ENCODE measurements at places on chromosomes 12 and 14.

DNA sequence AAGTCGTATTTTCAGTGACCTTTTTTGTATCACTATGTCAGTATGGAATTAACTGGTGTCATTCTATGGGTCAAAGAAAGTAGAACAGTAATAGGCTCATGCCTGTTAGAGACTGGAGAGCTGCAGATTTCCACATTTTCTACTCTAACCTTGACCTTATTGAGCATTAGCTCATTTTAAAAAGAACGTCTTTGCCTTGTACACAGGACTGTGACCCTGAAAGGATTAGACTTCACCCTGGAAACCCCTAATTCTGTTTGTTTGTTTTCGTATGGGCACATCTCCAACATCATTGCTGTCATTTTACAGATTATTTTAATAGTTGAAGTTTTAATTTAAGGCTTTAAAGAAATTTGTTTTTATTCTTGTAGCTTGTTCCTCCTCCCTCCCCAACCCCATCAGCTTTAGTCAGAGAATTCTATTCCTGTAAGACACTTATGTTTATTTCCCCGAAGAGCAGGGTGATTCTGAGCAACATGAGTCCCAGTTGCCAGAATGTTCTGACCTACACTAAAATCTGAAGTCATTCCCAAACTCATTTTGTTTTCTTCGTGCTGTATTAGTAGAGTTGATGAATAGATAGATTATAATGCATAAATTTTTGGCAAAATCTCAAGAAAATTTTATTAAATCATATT lies 451.3 kb downstream of the FOXG1 start:
- DNase-seq = no peak

DNA sequence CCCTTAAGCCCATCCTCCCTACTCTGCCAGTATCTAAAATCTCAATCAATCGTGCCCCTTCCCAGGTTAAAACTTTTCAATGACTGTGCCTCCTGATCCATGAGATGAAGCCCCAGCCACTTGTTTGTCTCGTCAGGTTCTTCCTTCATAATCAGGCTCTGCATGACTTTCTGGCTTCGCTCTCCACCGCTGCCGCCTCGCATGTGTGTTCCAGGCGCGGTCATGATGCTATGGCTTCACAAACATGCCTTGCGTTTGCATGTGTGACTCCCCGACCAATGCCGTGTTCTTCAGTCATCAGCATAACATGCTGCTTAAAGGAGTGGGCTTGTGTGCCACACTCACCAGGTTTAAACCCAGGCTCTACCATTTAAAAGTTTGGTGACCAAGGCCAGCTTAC lies 5.0 kb upstream of the C1RL start:
- DNase-seq = no peak

GRCh38 chr14:55730592-55731310 lies 150.7 kb downstream of the KTN1 start:
- no peak for DNase-seq

DNA sequence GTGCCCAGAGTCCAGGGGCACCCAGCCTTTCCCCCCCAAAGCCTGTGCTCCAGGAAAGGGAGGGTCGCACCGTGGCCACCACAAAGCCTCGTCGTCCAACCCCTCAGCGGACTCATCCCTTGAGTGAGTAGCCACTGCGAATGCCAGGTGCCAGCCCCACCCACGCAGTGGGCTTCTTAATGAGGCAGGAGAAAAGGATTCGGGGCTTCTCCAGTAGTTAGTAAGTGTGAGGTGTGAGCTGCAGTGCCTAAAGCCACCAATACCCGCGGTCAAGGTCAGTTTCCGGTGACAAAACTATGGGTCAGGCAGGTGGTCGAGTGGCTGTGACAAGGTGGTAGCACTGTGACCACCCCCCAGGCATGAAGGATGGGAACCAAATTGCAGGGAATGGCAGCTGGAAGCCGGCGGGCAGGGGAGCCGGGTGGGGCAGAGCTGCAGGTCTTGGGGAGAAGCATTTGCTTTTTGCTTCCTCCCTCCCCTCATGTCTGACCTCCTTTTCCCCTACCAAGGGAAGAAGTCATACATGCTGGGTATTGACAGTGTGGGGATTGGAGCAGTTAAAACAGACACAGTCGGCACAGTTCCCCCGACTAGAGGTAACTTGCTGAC lies 8.0 kb downstream of the RAN start:
- no peak for DNase-seq

GRCh38 chr12:51744235-51744634 lies 104.3 kb downstream of the FIGNL2 start:
- DNase-seq = no peak

DNA sequence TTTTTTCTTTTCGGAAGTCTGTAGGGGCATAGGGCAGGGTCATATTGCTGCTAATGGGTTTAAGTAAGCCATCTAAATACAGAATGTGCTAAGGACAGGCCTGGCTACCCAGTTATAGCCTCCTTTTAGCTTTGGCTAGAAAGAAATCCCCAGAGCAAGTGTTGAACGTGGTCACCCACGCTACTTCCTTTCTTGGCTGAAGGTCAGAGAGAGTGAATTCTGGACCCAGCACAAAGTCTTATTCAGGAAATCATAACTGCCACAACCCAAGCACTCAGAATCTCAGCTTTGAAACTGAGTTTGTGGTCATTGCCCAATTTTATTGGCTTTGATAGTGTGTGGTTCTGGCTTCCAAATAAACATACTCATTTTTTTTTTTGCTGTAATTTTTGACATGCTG lies 542.1 kb upstream of the ATP2B1 start:
- no peak for DNase-seq

GRCh38 chr14:31930493-31931240 lies 146.4 kb upstream of the ARHGAP5 start:
- DNase-seq = no peak

- no peak for DNase-seq
Measured at GRCh38 chr14:57057803-57058202, 210.9 kb downstream of the EXOC5 start.

- no peak for DNase-seq
Measured at GRCh38 chr12:52119398-52120254, 40.1 kb downstream of the SMIM41 start.

DNA sequence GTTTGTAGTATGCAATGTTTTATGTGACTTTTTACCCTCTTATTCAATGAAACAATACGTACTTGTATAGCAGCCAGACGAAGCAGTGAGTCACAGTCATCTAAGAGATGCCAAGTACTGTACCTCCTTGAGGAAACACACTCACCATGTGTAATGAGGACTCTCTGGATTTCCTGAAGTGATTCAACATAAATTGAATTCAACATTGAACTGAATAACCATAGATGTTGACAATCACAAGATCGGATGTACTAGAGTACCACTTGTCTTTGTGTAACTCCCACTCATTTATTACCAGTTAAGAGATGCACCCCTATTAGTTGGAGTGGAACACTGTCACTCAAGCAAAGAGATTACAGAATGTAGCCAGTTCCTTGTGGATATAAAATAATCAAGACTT lies 175.2 kb upstream of the HMGA2 start:
- DNase-seq = peak; percentile 87

DNA sequence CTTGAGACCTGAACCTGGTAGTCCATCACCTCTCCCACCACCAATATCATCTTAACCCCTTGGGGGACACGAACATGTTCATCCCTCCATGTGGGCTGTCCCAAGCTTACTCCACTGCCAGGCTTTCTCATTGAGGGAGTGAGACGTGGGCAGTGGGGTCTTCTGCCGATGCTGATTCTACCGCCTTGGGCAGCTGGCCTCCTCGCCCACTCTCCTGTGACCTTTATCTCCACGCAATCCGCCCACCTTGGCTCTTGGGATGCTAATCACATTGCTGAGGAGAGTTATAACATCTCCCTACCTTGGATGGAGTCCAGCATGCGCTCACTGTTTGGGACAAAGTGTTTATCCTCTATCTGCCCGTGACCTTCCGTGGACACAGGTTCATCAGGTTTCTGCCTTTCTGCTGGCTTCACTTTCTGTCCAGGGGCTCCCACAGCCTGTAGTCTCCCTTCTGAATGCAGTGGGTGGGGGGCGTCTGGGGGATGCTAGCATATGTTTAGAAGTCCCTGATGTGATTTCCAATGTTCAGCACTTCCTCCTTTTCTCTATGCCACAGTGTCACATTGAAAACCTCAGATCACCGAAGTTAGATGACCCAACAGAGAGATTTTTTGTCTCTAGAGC lies 53.2 kb upstream of the ESRRB start:
- DNase-seq = no peak

- DNase-seq = no peak
Measured at GRCh38 chr12:130026608-130027176, 122.9 kb upstream of the TMEM132D start.

DNA sequence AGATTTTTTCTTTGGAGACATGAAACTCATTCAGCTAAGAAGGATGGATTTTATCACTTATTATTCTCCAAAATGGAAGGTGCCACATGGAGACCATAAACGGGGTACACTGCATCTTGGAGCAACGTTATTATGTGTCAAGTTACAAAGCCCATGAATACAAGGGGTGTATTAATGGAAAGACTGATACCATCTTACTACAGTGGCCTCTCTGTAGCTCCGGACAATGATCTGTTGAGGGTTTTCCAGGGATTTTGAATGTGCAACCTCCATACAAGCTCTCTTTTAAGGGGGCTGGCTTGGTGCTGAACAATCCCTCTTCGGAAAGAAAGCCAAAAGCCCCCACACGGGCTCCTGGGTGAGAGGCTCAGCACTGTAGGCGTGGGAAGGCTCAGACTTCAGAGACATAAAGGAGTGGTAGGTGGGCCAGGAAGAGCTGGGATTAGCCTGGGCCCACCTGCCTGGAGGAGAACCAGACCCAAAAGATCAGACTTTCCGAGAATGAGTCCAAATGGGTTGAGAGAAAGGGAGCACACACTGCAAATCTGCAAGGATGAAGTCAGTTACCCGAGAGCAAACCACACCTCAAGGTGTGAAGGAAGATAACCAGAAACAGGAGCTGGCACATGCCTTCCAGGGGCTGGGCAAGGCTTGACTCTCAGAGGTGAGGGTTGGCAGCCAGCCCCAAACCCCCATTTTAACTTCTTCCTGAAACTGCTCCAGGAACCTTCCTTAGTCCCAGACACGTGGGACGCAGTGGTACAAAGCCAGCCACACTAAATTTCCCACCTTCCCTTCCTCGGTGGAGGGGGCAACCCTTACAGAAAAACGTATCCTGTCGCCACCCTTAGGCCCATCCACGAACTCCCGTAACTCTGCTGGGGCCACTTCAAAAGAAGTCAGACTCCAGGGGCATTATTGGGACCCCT lies 1.5 kb downstream of the VPS37B start:
- no peak for DNase-seq

DNA sequence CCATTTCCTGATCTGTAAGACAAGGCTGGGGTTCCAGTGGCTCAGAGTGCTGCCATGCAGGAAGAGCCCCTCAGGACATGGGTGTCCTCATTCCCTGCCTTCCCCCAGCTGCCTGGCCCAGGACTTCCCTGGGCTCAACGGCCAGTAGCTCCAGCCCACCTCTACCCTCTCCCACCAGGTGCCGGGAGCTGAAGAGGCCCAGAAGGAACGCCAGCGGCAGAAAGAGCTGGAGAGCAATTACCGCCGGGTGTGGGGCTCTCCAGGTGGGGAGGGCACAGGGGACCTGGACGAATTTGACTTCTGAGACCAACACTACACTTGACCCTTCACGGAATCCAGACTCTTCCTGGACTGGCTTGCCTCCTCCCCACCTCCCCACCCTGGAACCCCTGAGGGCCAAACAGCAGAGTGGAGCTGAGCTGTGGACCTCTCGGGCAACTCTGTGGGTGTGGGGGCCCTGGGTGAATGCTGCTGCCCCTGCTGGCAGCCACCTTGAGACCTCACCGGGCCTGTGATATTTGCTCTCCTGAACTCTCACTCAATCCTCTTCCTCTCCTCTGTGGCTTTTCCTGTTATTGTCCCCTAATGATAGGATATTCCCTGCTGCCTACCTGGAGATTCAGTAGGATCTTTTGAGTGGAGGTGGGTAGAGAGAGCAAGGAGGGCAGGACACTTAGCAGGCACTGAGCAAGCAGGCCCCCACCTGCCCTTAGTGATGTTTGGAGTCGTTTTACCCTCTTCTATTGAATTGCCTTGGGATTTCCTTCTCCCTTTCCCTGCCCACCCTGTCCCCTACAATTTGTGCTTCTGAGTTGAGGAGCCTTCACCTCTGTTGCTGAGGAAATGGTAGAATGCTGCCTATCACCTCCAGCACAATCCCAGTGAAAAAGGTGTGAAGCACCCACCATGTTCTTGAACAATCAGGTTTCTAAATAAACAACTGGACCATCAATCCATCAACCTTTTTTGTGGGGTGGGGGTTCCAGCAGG lies 17.6 kb downstream of the AGAP2 start:
- DNase-seq = no peak

GRCh38 chr12:68506619-68507018 lies 104.1 kb upstream of the RAP1B start:
- DNase-seq = no peak

- no peak for DNase-seq
Measured at GRCh38 chr12:52657250-52657902, 5.4 kb upstream of the KRT2 start.

DNA sequence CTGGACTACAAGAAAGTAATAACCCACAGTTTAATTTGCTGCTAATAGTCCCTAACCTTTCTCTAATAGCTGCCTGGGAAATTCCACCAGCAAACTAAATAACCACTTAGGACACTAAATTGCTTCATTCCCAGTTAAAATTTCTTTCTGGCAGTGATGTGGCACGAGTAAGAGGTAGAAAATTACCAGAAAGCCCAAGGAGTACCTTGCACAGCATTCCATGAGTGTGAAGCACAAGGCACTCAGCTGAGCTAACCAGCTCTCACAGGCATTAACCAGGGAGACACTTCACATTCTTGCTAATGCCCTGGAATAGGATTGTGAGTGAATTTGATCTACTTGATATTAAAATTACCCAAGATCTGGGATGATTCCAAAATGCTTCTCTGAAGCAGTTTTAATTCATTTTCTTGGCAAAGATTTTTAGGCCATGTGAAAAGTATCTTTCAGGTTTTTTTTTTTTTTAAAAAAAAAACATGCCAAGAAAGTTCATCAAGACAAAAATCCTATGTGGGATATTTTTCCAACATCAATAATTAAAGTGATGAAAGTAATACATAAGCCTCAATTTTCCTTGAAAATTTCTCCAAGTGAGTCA lies 29.5 kb downstream of the TSPAN8 start:
- DNase-seq = no peak

DNA sequence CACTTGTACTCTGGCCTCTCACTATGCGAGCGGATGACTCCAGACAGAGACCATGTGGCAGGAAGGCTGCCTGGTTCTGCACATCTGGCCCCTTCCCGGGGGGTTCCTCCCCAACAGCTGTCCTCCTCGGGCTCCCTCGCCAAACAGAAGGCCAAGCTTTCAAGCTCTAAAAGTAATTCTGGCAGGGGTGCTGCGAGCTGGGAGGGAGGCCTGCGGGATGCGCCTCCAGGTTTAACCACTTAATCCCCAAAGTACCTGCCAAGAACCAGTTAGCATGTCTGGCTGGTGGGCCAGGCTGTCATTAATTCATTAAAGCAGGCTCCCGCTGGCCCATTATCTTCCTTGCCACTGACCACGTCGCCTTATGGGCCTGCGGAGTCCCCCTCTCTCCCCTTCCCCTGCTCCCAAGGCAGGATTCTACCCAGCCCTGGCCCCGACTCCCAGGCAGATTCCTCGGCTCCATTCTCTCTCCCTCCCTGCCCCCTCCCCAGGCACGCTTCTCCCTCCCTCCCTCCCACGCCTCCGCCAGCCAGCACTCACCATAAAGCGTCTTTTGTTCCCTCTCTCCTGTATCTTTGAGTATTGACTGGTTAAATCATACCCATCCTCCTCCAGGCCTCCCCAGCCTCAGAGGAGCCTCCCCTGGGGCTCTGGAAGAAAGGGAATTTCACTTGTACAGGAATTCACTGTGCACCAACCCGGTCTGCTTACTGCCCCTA lies 4.9 kb downstream of the HRK start:
- DNase-seq = no peak

- DNase-seq = no peak
Measured at GRCh38 chr14:96737881-96738280, 59.3 kb upstream of the VRK1 start.

GRCh38 chr12:131830335-131830913 lies 2.2 kb downstream of the MMP17 start:
- DNase-seq = peak; percentile 62

Measured in amniotic stem cell (primary cell).